ENCODE measurements at places on chromosomes 2 and 18. TPM values are rescaled to one million over a fixed set of nuclear protein-coding genes. Genes with fewer than 3 reads are reported as not detected.

FBLN7 gene
- total RNA-seq, result 3.0 TPM

IER3IP1 gene
- 4.4 TPM for total RNA-seq

DNA sequence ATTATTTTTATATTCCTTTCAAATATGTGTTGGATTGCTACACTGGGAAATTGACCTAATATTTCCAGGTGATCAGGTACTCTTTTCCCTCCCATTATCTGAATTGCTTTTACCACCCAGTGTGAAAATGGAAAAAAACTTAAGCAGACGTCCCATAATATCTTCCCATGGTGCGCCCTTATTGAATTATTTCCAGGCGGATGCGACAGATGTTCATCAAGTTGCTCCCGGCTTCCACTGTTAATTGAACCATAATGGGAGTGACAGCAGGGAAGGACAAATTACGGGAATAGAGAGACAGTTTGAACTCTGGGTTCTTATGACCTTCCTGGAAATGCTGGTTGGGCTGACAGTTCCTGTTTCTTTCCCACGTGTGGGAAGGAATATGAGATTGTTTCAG is 93.3 kb downstream of the THSD7B start:
- no peak for DNase-seq

DNA sequence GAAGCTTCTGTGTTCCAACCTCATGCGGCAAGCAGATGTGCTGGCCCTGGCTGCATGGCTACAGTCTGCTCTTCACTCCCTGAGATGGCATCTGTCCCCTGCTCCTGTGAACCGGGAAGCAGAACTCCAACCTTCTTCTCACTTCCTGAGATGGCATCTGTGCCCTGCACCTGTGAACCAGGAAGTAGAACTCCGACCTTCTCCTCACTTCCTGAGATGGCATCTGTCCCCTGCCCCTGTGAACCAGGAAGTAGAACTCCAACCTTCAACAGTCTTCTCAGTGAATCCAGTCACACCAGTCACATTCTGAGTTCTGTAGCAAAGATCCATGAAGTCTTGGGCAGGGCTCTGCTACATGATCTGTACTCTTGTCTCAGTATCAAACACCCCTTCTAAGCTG is 887.2 kb upstream of the KLHL29 start:
- no peak for DNase-seq

GRCh38 chr2:169351725-169352124 is 10.6 kb downstream of the LRP2 start:
- no peak for DNase-seq

DNA sequence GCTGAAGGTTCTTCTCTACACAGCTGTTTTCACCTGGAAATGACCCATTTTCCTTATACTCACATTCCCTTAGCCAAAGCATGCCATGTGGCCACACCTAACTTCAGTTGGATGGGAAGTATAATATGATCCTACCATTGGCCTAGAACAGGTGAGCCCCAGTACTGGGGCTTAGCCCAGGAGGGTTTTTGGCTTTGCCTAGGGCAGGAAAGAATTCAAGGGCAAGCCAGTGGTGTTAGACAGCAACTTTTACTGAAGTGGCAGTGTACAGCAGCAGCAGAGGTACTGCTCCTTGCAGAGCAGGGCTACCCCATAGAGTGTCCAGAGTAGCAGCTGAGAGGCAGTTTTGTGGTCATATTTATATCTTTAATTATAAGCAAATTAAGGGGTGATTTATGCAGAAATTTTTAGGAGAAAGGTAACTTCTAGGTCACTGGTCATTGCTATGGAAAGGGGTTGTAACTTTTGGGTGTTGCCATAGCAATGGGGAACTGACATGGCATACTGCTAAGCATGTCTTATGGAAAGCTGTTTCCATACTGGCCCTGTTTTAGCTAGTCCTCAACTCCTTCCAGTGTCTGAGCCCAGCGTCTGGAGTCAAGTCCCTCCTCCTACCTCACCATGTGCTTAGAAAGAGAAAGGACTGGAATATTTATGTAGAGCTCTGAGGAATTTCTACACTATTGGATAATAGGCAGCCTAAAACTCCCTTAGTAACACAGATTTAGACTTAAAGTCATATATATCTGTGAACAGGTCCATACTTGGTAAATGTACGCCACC is 109.0 kb upstream of the DTNA start:
- no peak for DNase-seq

- no peak for DNase-seq
Measured at GRCh38 chr18:39318462-39318861, 1752.9 kb upstream of the CELF4 start.

DNA sequence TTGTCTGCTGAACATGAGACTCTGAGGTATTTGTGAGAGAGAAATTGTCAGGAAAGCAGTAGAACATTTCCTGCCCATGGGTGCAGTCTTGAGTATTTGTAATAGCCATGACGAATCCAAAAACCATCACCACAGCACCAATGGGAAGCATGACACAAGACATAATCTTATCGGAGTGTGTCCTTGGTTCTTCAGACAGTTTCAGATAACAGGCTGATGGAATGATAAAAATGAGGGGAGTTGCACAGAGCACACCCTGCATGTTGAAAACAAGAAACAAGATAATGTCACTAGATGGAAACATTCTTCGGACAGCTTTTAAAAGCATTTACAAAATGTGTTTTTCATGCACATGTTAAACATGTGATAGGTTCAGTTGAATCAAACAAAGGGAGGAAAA is 56.9 kb downstream of the SLC38A11 start:
- DNase-seq, result no peak

DNA sequence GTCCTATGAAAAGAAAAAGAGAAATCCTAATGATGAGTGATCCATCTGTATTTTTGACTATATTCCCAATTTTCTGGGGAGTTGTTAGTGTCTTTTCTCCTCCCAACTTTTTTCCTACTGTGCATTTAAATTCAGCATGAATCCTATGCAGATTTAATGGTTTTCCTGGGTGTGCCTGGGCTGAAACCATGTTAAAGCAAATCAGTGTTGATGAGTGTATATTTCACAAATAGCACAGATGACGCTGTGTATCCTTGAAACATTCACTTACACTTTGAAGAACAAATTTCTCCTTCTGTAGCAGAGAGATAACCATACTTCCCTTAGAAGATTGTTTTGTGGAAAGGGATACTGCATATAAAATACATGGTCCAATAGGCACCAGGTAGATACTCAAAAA is 114.3 kb downstream of the TRIB2 start:
- no peak for DNase-seq

All from right lobe of liver (tissue), 6 donors.